ENCODE measurements at places on chromosomes 2 and 18.

- DNase-seq, result no peak
Observed at GRCh38 chr2:134621939-134622705, 96.7 kb downstream of the TMEM163 start.

GRCh38 chr2:234686088-234686890 is 189.4 kb upstream of the ARL4C start:
- no peak for DNase-seq

- no peak for DNase-seq
Observed at GRCh38 chr18:13287372-13287771, 68.8 kb downstream of the LDLRAD4 start.

GRCh38 chr2:39483534-39483933 is 46.4 kb upstream of the MAP4K3 start:
- DNase-seq, result no peak

GRCh38 chr2:152790883-152791282 is 72.5 kb downstream of the ARL6IP6 start:
- no peak for DNase-seq

GRCh38 chr18:2776601-2777000 is 70.2 kb upstream of the EMILIN2 start:
- DNase-seq, result no peak

DNA sequence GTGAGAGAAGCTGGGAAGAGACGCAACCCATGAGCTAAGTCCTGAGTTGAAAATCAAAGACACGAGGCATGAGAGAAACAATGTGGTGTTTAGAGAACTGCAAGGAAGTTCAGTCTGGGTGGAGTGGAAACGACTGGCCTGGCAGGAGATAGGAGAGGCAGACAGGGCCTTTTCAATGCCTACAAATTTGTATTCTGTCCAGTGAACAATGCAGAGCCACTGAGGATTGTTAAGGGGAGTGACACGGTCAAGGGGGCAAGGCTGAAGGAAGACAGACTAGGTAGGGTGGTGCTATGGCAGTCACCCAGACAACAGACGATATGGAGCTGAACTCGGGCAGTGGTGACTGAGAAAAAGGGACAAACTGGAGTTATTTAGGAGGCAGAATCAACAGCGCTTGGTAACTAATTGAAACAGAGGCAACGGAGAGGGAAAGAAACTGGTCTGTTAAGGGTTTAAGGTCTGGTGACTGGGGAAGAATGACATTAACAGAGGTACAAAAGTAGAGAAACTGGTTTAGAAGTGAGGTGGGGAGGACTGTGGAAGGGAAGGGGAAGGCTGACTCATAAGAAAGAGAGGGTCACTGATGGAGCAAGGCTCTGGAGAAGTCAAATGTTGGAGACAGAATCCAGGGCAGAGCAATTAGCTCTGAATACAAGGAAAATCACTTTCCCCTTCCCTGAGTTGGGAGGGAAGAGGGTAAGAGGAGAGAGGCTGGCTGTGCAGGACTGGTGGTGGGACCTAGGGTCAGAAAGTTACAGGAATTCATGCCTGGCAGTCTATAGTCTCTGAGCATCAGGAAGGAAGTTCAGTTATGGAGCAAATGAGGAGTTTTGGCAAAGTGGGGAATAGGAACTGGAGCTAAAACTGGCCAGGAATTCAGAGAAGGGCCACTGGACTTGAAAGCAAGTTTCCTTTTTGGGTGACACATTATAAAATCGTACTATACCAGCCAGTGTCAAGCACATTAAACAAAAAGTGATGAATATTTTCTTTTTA is 63.4 kb upstream of the CHRNA1 start:
- no peak for DNase-seq

GRCh38 chr2:95303191-95303919 is 6.2 kb downstream of the KCNIP3 start:
- no peak for DNase-seq

GRCh38 chr2:60247471-60247870 is 306.0 kb downstream of the BCL11A start:
- DNase-seq, result no peak

GRCh38 chr2:237483018-237483731 is 3.9 kb upstream of the MLPH start:
- no peak for DNase-seq

DNA sequence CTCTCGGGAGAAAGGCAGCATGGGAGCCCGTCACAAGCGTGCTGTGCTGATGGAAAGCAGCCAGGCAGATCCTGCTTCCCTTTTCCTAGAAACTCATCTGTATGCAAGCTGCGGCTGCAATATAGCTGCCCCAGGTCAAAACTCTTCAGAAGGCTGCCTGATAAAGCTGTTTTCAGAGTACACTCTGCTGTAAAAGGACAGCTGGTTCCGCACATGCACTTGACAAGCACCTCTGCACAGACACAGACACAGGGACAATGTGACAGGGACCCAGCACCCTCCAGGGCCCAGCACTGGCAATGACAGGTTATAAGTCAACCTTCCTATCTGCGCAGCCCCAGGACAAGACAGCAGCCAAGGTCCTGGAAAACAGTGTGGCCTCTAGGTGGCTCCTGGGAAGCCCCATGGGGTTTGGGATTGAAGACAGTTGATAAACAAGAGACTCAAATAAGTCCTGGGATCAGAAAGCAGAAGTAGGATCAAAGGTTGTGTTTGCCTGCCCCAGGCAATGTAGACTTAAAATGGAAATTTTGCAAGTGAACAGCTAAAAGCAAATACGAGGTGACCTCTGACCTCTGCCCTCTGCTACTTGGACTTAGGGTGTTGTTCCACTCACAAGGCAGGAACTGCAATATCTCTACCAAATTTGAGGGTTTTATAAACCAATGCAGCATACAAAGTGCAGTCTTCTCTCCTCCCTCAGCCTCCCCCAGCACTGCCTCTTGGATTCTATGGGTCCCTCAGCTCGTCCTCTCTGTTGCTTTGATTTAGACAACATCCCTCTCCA is 16.9 kb downstream of the SLC66A2 start:
- no peak for DNase-seq

DNA sequence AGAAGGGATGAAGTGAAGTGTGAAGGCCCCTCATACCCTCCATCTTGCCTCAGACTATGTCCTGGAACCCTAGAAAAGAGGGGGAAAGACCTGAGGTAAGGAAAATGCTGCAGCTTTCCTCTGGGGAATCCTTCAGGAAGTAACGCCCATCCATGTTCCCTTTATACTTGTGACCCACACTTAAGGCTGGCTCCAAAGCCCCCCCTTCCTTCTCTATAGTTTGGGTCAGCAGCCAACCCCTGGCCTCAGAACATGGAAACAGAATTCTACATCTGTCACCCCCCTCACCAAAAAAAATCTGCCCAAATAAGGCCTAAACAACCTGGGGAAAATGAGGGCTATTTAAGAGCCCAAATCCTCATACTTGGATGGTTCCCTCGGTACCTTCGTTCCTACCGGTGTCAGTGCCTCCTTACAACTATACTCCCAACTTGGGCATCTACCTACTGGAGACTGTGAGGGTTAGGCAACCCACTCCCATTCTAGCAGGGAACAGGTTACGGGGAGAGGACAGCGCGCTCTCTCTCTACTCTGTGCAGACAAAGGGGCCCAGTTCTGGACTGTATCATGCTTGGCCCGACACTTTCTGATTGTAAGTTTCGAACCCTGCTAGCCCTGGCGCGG is 689 bp downstream of the OST4 start:
- DNase-seq, result no peak

GRCh38 chr2:183991968-183992367 is 606.4 kb upstream of the ZNF804A start:
- DNase-seq, result no peak

GRCh38 chr2:12240206-12240605 is 476.5 kb upstream of the TRIB2 start:
- no peak for DNase-seq

- DNase-seq, result no peak
Observed at GRCh38 chr18:27314996-27315395, 129.9 kb upstream of the CHST9 start.

DNA sequence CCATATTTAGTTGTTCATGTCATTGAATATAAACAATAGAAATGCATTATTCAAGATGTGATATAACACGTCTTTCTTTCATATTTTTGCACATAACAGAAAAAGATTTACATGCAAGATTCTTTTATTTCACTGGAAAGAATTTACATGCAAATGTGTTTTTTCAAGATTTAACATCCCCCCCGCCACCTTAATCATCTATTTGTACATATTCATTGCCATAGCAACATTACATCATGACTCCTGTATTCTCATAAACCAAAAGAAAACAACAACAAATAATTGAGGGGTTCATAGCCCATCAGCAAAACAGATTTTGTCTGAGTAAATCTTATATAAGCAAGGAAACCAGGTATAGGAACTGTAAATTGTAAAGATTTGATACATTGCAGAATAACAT is 3.2 kb upstream of the ACVR1C start:
- DNase-seq, result no peak

- DNase-seq, result no peak
Observed at GRCh38 chr2:2834105-2834504, 503.0 kb upstream of the MYT1L start.

DNA sequence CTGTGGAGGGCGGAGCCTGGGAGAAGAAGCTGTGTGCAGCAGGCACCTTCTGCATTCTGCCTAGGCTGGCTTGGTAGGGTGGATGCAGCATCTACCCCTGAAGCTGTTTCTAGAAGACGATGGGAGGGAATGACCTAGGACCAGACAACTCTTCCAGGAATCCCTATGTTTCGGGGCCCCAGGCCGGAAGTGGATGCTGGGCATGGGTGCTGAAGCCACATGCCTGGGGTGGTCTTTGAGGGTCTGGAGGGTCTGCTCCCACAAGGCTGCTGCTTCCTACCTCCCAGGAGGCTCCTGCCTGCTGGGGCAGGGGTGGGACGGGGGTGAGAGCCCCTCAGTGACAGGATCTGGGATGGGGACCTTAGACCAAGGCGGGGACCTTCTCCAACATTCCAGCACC is 61.0 kb downstream of the CIB4 start:
- no peak for DNase-seq

DNA sequence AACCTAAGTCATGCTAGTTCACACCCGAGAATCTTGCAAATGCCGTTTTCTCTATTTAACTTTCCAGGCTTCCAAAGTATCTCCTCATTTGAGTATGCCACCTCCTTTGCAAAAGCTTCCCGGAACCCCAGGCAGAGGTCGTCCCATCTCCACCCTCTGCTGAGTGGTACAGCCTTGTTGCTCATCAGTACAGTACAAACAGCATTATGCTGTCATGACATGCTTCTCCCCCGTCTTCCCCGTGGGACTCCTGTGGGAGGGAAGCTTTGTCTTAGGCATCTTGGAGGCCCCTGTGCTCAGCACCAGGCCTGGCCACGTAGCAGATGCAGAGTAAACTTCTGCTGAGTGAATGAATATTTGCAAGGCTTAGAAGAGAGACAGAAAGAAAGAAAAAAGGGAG is 102.7 kb downstream of the CDCA7 start:
- no peak for DNase-seq

- DNase-seq, result no peak
Observed at GRCh38 chr2:38601463-38602135, 1.1 kb downstream of the HNRNPLL start.

- DNase-seq, result no peak
Observed at GRCh38 chr18:55886886-55887285, 298.9 kb upstream of the TCF4 start.

GRCh38 chr2:160073284-160073888 is 11.0 kb upstream of the PLA2R1 start:
- no peak for DNase-seq

- no peak for DNase-seq
Observed at GRCh38 chr18:30469091-30469490, 573.5 kb downstream of the DSC3 start.
